ENCODE measurements at places on chromosomes 1 and 21. TPM values are rescaled to one million over a fixed set of nuclear protein-coding genes. Genes with fewer than 3 reads are reported as not detected.

GRCh38 chr1:218537122-218537913, 192.2 kb downstream of the TGFB2 start:
- DNase-seq, result no peak

GRCh38 chr1:244075247-244075722, 24.2 kb downstream of the ZBTB18 start:
- no peak for DNase-seq

DNA sequence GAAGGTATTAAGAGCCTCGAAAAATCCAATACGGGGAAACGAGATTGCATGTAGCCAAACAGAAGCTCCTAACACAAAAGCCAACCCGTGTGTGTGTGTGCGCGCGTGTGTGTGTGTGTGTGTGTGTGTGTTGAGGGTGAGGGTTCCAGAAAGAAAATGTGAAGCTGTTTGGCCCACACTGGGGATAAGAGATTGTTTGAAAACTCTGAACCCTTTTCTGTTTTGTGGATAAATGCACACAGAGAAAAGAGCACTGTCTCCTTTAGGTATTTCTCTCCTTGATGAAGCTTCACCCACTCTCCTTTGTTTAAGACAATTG, 1.9 kb downstream of the WLS start:
- DNase-seq, result no peak

Gene ERICH3
- 0.79 TPM for total RNA-seq

Data from urinary bladder (tissue), 4 donors.